ENCODE measurements at places on chromosomes 7 and 10. TPM values are rescaled to one million over a fixed set of nuclear protein-coding genes. Genes with fewer than 3 reads are reported as not detected.

DNA sequence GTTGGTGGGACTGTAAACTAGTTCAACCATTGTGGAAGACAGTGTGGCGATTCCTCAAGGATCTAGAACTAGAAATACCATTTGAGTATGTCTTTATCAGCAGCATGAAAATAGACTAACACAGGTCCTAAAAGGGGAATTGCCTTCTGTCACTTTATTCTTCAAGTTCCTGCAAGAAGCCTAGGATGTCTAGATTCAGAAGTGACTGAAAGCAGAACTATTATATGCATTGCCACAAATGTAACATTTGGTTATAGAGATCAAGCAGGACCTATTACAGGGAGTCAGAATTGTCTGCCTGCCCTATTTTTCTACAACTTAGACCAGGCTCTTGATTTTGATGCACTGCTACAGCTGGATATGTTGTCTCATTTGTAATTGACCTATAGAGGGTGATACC lies 364.7 kb downstream of the SORCS1 start:
- DNase-seq, result no peak

CLEC5A gene
- not detected for total RNA-seq

CUZD1 gene
- total RNA-seq, result 0.17 TPM

GRCh38 chr7:138825049-138825721 lies 27.2 kb upstream of the ATP6V0A4 start:
- DNase-seq, result no peak

DNA sequence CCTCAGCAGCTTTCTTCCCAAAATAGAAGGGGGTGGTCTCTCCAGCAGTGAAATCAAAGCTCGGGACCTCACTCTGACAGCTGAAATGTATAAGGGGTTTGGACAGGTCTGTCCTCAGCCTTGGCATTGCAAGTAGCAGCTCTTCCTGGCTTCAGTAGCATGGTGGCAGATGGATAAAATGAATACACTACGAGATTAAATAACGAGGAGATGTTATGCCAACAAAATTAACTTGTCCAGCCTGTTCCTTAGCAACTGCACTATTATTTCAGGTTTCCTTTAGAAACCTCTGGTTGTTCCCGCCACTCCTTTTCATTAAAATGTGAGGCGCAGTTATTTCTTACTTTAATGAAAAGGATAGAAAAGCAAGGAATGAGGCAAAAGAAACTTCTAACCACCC lies 24.9 kb downstream of the PRLHR start:
- no peak for DNase-seq

DNA sequence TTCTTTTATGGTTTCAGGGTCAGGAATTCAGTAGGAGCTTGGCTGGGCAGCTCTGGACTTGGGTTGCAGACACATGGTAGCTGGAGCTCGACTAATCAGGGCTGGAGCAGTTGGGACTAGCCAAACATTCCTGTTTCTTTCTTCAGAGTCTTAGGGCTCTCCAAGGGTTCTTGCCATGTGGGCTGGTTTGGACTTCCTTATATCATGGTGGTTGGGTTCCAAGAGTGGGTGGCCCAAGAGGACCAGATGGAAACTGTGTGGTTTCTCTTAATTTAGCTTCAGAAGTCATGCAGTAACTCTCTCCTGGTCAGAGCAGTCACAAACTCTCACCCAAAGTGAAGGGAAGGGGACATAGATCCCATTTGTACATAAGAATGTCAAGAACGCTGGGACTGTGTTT lies 270.1 kb upstream of the FZD1 start:
- no peak for DNase-seq

DNA sequence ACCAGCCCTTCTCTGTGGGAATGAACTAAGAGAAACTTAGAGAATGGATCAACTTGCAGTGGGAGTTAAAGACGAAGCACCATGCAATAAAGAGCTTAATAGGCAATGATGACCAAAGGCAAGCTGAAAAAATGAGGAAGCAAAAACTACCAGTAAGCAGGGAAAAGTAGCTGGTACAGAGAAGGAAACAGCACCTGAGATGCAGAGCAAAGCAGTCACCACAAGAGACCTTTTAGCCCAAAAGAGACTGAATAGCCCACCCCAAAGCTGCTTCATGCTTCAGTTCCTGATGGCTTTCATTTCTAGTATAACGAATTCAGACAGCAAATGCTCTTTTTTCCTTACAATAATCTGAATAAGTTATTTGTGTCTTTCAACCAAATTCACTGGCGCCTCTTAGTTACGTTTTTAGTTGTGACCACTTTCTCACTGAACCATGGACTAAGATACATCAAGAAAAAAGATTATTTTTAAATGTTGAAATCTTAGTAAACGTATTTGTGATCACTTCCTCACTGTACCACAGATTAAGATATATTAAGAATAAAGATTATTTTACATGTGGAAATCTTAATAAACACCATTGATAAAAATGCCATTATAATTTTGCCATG lies 76.0 kb downstream of the USP6NL start:
- no peak for DNase-seq
